ENCODE measurements at places on chromosomes 11 and 22. TPM values are rescaled to one million over a fixed set of nuclear protein-coding genes. Genes with fewer than 3 reads are reported as not detected.

Gene MIOX
- not detected for total RNA-seq

Gene LRRN4CL
- total RNA-seq, result 12.1 TPM

Gene TMEM121B
- 0.11 TPM for total RNA-seq

Gene P2RX6
- total RNA-seq, result not detected

Gene CD3E
- total RNA-seq, result not detected

Gene SCN3B
- total RNA-seq, result 4.7 TPM

Gene TPST2
- 251 TPM for total RNA-seq

Gene CSKMT
- not detected for total RNA-seq
